Stimulated activated CD8-positive, alpha-beta memory T cell treated with anti-CD3 and anti-CD28 coated beads, Interleukin-2, amount 100 ng/mL, for 48 hours (primary cell): ENCODE measurements at places on chromosomes 13 and 19.

- DNase-seq, result no peak
Observed at GRCh38 chr19:18985257-18985656, 44.2 kb upstream of the HOMER3 start.

DNA sequence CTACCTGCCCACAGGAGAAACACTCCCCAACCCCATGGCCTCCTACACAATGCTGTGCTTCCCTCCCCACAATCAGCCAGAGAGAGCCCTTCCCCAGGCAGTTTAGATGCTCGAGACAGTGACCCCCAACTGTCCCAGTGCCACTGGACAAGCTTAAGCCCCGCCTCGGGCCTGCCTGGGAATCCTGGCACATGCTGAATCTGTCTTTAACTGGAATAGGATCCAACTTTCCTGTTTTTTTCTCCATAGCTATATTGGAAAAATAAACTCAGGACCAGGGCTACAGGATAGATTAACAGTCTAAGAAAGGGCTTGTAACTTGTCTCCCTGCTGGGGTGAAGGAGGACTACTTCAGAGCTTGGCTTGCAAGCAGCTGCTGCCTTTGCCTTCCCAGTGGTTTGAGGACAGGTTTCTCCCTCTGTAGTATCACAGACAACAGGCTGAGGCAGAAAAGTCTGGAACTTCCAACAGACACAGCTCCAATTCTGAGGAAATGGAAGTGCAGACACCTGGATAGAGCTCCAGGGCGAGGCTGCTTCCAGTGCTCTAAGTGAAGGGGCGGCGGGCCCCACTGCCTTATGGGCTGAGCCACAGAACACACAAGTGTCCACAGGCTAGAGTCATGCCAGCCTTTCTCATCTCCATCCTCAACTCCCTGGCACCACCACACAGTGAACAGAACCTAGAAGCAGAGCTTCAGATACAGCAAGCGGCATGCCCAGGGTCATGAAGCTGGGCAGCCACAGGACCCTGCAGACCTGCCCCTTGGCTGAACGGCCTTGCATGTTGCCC lies 228.3 kb downstream of the TUBA3C start:
- DNase-seq, result no peak

GRCh38 chr13:52010890-52011631 lies at the start of gene ATP7B:
Gene ATP7B (minus strand): TSS chr13:52011450. CDS start chr13:52011337, 113 bp downstream.
- DNase-seq, result peak; percentile 15

DNA sequence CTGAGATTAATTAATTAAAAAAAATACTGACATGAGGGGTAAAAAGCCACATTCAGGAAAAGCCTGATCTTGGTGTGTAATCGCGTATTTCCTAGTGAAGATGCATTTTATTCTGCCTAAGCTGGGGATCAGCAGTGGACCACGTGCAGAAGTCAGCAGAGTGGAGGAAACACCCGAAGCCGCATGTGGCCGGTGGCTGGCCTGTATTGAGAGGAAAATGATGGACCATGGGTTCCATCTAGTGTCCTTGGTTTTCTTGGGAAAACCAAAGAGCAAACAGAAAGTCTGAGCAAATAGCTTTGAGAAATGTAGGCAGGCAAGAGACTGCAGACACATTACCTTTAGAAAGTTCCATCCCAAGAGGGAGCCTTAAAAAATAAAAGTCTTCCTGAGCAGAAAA lies 23.7 kb upstream of the SHISA2 start:
- DNase-seq, result no peak

- DNase-seq, result no peak
Observed at GRCh38 chr13:50531917-50532899, 311.3 kb downstream of the DLEU7 start.

- no peak for DNase-seq
Observed at GRCh38 chr13:33341861-33342452, 56.4 kb upstream of the STARD13 start.

- no peak for DNase-seq
Observed at GRCh38 chr13:29379281-29379680, 216.2 kb downstream of the SLC7A1 start.

- no peak for DNase-seq
Observed at GRCh38 chr13:78787190-78787589, 128.2 kb upstream of the OBI1 start.

- DNase-seq, result no peak
Observed at GRCh38 chr19:54551950-54552912, 21.4 kb upstream of the LILRA2 start.

DNA sequence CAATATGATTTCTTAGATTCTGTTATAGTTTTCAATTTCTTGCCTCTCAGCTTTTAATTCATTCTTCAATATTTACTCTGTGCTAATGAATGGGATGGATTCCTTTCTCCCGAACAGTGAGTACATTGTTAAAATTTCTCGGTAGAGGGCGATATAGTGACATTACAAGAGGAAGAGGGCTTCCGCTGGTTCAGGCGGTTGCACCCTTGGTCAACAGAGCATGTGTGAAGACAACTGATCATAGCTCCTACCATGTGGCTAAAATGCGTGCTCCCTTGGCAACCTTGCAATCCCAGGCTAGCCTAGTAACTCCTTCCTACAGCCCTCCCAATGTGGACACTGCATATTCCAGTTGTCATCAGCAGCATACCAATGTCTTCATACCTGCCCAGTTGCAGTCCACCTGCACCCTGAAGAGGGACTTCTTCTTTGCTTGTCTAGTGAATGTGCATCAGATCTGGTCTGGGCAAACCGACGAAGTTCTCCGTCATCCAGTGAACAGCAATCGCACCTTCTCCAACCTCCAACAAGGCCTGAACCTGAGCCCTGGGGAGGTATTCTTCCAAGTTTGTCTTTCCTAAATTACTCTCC lies 653.0 kb upstream of the GPC6 start:
- DNase-seq, result no peak

DNA sequence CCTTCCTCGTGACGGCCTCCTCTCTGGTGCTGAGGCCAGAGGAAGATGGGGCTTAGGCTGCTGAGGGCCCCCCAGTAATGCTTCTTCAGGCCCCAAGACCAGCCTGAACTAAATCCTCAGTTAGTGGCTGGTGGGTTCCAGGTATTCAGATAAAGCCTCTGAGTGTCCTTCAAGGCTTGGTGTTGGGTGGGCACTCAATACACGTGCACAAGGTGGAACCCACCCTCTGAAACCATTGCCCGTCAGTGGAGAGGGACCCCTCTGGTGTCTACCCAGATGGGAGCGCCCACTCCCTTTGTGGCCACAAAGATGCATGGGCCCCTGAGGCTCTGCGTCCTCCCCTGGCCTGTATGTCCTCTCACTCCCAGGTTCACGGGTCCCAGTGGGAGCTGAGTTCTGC lies 79.0 kb downstream of the IER2 start:
- no peak for DNase-seq

DNA sequence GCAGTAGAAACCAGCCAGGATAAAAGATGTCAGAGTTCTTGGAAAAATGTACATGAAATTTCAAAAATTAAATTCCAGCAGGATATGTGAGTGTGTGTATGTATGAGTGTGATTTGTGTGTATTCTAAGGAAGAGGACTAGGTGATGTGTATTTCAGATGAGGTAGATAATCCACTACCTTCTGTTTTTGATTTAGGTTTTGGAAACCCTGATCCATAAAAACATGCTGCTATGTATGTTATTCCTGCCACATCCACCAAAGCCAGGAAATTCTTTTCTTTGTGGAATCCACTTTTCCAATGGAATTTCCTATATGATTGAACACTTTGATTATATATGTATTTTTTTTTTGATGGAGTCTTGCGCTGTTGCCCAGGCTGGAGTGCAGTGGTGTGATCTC lies 276.9 kb downstream of the UQCRFS1 start:
- DNase-seq, result no peak
